ENCODE measurements at places on chromosomes 5 and 9.

- H3K27me3 ChIP-seq, result no peaks in the 10 kb centered on the region
- H3K4me3 ChIP-seq, result no peak overlapping the region
- DNase-seq, result no peak
- peaks cover 50% of the 10 kb centered on the region for H3K36me3 ChIP-seq
- peaks cover 21% of the 10 kb centered on the region for H3K4me1 ChIP-seq
These were observed 11.1 kb downstream of the SMU1 start for GRCh38 chr9:33065157-33066076.

GRCh38 chr9:103078581-103078980 lies 83.4 kb downstream of the CYLC2 start:
- H3K36me3 ChIP-seq, result no peaks in the 10 kb centered on the region
- DNase-seq, result no peak

DNA sequence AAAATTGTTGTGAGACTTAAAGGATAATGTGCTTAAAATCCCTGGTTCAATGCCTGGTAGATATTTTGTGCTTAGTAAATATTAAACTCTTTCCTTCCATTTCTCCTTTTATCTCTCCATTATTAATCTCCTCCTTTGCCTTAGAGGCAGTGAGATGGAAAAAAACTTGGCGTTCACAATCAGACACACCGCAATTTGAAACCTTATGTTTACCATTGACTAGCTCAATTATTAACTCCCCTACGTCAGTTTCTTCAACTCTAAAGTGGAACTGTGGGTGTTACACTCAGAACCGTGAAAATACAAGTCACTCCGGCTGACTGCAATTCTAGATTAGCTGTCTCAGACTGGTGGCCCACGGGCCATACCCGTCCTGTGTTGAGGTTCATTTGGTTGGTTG lies 327.2 kb downstream of the DEPDC1B start:
- no peak overlapping the region for H3K4me3 ChIP-seq
- no peak for DNase-seq
- no peak overlapping the region for H3K27ac ChIP-seq
- H3K27me3 ChIP-seq, result no peaks in the 10 kb centered on the region

DNA sequence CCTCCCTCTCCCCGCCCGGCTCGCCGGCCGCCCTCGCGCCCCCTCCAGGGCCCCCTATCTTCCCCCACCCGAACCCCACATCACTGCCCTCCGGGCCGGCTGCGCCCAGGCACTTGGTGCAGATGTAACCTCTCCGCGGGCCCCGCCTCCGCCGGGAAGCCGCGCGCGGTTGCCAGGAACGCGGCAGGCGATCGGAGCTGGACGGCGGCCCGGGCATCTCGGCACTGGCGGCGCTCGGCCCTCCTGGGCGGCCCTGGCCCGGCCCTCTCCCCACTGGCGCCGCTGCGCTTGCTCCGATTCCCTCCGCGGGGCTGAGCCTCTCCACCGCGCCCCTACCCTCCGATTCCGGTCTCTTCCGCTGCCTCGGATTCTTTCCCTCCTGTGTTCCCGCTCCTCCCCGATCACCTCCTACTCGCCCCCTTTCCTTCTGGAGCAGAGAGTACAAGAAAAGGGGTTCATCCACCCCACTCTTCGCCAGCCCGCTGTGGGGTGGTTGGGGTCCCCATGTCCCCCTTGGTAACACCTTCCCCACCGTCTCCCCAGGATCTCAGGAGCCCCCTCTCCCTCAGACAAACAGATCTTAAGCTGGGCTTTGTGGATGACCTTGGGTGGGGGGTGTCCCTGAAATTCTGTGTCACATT lies 70.6 kb downstream of the C9orf50 start:
- peaks cover 42% of the 10 kb centered on the region for H3K27me3 ChIP-seq
- H3K4me1 ChIP-seq, result peaks cover 8% of the 10 kb centered on the region
- DNase-seq, result peak; percentile 15
- H3K36me3 ChIP-seq, result no peaks in the 10 kb centered on the region
- H3K27ac ChIP-seq, result no peak overlapping the region

GRCh38 chr5:55708732-55709131 lies 3.4 kb downstream of the SLC38A9 start:
- peaks cover 28% of the 10 kb centered on the region for H3K4me1 ChIP-seq
- H3K4me3 ChIP-seq, result no peak overlapping the region
- peaks cover 28% of the 10 kb centered on the region for H3K36me3 ChIP-seq
- DNase-seq, result no peak
- no peak overlapping the region for H3K27ac ChIP-seq
- no peaks in the 10 kb centered on the region for H3K27me3 ChIP-seq

DNA sequence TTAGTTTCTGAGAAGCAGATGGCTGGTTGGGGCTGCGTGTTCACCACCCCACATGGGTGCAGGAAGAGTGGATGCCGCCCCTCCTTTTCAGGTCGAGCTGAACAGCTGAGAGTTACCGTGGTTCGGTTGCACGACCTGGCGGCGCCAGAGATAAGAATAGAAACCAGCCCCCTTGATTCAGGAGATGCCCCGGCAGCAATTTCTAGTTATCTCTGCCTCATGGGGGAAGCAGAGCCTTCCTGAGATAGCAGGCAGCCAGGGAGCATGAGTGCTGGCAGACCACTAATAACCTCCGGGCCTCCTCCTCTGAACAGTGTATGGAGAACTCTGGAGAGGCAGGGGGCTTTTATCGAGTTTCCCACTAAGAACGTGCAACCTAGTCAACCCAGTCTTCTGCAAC lies 177.8 kb downstream of the NSG2 start:
- H3K27me3 ChIP-seq, result no peaks in the 10 kb centered on the region
- DNase-seq, result no peak
- no peak overlapping the region for H3K4me3 ChIP-seq
- H3K27ac ChIP-seq, result no peak overlapping the region

GRCh38 chr5:80759866-80760577 lies 105.2 kb upstream of the DHFR start:
- DNase-seq, result no peak
- no peak overlapping the region for H3K4me3 ChIP-seq
- peaks cover 63% of the 10 kb centered on the region for H3K36me3 ChIP-seq
- peak overlapping the region; percentile 48 for H3K27ac ChIP-seq
- no peaks in the 10 kb centered on the region for H3K27me3 ChIP-seq

DNA sequence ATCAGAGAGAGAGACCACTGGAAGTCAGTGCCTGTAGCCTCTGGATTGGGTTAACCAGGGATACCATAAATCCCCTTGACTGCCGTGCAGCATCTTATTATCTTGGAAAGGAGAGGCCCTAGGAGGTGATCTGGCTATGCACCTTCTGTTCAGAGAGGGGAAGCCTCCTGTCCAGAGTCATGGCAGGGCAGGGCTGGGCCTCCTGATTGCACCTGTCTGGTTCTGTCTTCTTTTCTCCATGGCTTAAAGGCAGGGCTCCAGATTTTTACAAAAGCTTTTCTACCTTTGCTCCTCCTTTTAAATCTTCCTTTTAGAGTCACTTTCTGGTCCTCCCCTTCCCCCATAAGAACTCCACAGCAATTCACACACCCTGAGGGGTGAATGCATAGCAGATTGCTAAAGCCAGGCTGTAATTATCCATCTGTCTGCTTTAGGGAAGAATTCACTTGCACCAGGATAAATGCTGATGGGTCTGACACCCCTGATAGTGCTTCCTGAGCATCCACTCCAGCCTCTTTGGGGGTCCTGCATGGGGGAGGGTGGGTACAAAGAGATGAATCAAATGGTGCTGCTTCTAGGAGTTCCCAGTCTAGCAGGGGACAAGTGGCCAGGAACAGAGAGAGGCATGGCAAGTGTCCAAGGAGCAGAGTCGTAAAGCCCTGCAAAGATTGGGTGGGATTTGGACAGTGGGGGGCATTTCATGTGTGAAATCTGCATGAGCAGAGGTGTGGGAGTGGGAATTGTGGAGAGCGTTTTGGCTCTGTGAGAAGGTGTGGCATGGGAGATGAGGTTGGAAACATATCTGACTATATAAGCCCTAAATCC lies 141.3 kb upstream of the ALDH1B1 start:
- DNase-seq, result no peak
- no peak overlapping the region for H3K4me3 ChIP-seq
- H3K27ac ChIP-seq, result no peak overlapping the region
- H3K4me1 ChIP-seq, result no peaks in the 10 kb centered on the region

GRCh38 chr9:124503713-124504529 lies 3.3 kb downstream of the NR5A1 start:
- H3K27ac ChIP-seq, result peak overlapping the region; percentile 31
- peaks cover 5% of the 10 kb centered on the region for H3K4me1 ChIP-seq
- H3K27me3 ChIP-seq, result peaks cover 35% of the 10 kb centered on the region
- H3K4me3 ChIP-seq, result peak overlapping the region; percentile 56
- H3K36me3 ChIP-seq, result no peaks in the 10 kb centered on the region

GRCh38 chr5:2299388-2300220 lies 416.9 kb upstream of the IRX4 start:
- H3K27ac ChIP-seq, result no peak overlapping the region
- H3K4me3 ChIP-seq, result no peak overlapping the region
- no peaks in the 10 kb centered on the region for H3K36me3 ChIP-seq
- no peaks in the 10 kb centered on the region for H3K27me3 ChIP-seq

- H3K27ac ChIP-seq, result no peak overlapping the region
- peaks cover 3% of the 10 kb centered on the region for H3K27me3 ChIP-seq
- H3K4me3 ChIP-seq, result no peak overlapping the region
These were observed 6.5 kb upstream of the C9 start for GRCh38 chr5:39370555-39371366.

GRCh38 chr9:123828449-123828848 lies 101.5 kb downstream of the DENND1A start:
- H3K4me1 ChIP-seq, result no peaks in the 10 kb centered on the region
- no peaks in the 10 kb centered on the region for H3K27me3 ChIP-seq
- H3K36me3 ChIP-seq, result peaks cover 27% of the 10 kb centered on the region
- no peak overlapping the region for H3K27ac ChIP-seq

GRCh38 chr5:66178799-66179198 lies 34.7 kb downstream of the SREK1 start:
- no peak overlapping the region for H3K27ac ChIP-seq
- peaks cover 57% of the 10 kb centered on the region for H3K36me3 ChIP-seq
- H3K27me3 ChIP-seq, result no peaks in the 10 kb centered on the region
- peaks cover 3% of the 10 kb centered on the region for H3K4me1 ChIP-seq

All from activated CD4-positive, alpha-beta T cell treated with anti-CD3 and anti-CD28 coated beads, Interleukin-2, amount 10 ng/mL, durations not matched to agents 7 days and 5 days (primary cell).